ENCODE measurements at places on chromosomes 12 and 14. TPM values are rescaled to one million over a fixed set of nuclear protein-coding genes. Genes with fewer than 3 reads are reported as not detected.

The SLC6A12 gene
- total RNA-seq = 2.1 TPM

DNA sequence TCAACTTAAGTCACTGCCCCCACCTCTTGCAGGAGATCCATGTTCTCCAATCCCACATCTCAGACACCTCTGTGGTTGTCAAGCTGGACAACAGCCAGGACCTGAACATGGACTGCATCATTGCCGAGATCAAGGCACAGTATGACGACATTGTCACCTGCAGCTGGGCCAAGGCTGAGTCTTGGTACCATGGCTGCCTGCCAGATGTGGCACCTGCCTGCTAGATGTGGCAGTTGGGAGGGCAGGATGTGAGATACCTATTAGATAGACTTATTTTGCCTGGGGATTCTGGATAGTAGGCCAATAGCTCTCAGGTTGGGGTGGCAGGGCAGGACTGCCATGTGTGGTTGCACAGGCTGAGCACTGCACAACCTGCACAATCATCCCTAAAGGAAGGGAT, 7.9 kb upstream of the KRT86 start:
- DNase-seq = no peak

DNA sequence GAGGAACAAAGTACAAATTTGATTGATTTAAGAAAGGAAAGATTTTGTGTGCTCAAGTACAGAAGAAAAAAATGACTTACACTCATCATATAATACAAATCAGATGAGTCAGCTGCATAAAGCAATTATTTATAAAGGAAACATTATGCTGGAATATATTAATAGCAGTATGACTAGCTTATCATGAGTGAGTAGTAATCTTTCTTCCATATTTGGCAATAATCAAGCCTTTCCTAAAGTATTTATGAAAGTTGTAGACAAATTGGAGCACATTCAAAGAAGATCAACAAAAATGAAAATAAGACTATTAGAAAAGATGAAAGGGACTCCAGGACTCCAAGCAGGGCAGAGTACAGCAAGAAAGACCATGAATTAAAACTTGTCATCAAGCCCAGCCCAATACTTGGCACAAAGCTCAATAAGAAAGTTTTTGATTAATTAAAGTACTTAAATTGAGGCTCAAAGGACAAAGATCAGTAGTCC, 32.8 kb downstream of the CCER1 start:
- no peak for DNase-seq

DNA sequence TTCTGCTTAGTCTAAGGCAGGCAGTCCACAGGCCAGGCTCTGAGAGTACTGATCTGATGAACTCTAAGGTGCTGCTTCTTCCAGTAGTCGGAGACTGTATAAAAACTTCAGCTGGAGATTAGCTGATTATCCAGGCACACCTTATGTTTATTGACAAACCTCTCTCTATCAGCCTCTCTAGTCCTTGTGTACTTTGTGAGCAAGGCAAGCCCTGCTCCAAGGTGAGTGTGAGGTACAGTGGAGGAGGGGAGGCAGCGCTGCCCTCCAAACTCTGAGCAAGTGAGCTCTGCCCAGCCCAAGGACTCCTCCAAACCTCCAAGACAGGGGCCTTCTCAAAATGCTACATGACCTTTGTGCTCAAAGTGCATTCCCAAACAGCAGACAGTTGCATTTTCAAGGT, 95.9 kb upstream of the CDKN3 start:
- no peak for DNase-seq

DNA sequence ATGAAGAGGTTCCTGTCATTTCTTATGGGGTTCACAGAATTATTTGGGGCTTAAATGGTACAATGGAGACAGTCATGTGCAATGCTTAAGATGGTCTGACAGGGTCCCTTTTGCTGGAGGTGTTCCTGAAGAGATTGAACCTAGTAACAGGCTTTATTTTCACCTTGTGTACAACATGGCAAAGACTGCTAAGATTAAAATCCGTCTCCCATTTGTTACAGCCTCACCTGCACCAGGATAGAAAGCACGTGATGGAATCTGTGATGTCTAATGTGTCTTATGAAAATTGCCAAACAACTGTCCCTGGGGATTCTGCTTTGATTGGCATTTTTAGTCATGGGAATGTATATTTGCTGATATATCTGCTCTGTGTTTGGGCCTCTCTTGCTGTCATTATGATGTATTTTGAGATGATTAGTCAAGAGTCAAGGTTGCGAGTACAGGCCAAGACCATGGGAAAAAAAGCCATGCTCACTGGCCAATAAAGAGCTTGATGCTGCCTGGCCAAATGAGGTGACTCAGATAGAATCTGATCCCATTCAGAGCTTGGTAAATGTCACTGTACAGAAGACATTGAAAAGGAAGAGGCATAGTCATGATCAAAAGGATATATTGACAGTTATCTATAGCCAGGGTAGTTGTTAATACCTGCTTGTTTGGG, 96.1 kb downstream of the FLRT2 start:
- no peak for DNase-seq

All from transverse colon (tissue), 4 donors.